ENCODE measurements at places on chromosomes 7 and 10.

- no peak for DNase-seq
Measured at GRCh38 chr7:156017916-156018700, 205.8 kb upstream of the SHH start.

GRCh38 chr10:128926711-128927110, 540.3 kb upstream of the MGMT start:
- DNase-seq, result no peak

DNA sequence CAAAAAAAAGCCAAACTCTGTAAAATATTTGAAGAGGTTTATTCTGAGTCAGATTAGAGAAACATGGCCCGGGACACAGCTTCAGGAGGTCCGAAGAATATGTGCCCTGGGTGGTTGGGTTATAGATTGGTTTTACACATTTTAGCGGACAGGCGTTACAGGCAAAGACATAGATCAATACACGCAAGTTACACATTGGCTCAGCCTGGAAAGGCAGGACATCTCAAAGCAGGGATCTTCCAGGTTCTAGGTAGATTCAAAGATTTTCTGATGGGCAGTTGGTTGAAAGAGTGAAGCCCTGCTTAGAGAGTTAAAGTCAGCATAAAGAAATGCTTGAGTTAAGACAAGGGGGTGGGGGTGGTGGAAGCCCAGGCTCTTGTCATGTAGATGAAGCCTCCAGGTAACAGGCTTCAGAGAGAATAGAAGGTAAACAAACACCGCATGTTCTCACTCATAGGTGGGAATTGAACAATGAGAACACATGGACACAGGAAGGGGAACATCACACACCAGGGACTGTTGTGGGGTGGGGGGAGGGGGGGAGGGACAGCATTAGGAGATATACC, 464.3 kb upstream of the ADARB2 start:
- no peak for DNase-seq

DNA sequence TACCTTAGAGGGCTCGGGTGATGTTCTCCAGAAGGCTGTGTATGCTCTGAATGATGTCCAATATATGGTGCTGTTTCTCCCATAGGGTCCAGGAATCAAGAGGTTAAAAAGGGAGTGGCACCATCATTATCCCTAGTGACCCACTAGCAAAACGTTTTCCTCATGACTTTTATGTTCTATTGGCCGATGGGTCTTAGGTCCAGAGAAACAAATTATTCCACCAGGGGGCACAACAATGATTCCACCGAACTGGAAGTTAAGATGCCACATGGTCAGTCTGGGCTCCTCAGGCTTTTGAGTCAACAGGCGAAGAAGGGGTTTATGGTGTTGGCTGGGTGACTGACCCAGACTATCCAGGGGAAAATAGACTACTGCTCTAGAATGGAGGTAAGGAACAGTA, 256.1 kb downstream of the COBL start:
- DNase-seq, result no peak

DNA sequence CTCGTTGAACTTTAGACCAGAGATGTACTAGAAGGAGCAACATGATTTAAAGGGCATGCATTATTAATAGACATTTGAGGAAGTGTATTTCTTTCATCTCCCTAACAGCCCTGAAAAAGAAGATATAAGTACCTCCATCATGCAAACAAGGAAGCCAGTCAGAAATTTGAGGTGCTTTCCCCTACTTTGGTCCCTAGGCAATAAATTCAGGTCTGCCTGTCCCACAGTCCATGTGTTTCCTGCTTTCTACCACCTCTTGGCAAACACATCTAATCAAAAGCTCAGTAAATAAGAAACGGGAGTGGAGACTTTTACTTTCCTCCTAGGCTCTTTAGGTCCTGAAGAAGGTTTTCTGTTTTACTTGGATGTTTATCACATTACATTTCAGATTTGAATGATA, 5.2 kb upstream of the SEMA3C start:
- DNase-seq, result no peak

DNA sequence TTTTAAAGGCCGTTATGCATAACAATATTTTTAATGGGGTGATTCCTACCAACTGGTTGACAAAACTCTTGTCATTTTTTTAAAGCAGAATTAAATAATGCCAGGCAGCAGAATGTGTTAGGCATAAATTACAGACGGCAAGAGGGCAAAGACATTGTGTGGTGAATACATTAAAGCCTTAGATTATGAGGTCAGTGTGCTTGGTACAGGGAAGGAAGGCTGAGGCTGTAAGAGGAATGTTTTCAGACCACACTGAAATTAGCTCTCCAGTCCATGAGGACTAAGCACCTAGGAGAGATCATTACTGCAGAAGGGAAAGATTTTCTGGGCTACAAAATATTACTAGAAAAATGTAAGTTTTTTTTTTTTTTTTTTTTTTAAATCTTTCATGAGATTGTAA, 312.8 kb upstream of the PRKCQ start:
- no peak for DNase-seq

DNA sequence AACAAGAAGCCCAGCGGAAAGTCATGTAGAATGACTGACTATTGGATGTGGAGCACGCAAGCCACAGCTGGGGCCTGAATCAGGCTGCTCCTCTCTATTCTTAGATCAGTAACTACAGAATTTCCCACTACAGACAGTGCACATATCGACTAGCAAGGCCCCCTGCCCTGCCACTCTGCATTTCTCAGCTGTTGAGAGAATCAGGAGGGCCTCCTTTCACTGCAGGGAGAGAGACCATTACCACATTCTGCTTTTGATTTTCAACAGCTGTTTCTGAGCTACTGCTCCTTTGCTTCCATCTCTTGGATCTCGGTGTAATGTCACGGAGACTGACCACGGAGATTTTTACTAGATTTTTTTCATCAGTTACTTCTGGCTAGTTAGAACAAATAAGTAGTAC, 73.8 kb downstream of the PON1 start:
- no peak for DNase-seq

DNA sequence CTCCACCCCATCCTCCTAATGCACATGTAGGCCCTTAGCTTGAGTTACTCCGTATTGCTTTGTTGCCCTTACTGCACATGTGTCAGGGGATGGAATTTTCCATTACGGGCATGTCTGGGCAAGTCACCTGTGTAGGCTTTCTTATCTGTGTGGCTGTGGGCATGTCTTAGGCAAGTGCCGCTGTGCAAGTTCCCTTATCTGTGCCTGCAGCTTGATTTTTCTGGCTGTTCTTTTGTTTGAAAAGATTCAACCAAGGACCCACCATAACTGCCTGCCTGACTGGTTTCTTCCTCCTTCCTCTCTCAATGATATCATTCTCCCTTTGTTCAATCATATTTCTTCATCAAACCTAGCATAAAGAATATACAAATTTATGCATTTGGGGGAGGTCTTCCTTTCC, 88.5 kb downstream of the AKR1D1 start:
- no peak for DNase-seq

- DNase-seq, result peak; percentile 93
Measured at GRCh38 chr7:140059273-140060242, 3.2 kb downstream of the PARP12 start.

GRCh38 chr10:24305551-24306506, 96.9 kb downstream of the KIAA1217 start:
- no peak for DNase-seq

DNA sequence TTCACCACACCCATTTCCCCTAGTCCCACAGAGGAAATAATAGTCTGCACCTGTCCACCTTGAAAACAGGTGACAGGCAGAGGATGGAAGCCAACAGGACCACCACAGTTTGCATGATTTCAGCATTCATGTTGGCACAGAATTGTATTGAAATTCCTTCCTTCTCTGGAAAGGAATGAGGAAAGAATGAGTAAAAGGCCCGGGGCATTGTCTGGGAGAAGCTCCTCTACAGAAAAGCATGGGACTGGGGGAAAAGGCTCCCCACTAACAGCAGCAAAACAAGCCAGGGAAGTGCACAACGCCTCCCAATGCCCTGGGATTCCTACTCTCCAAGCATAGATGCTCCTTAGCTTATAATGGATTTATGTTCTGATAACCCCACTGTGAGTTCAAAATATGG, 28.5 kb upstream of the TOMM7 start:
- DNase-seq, result no peak

- DNase-seq, result no peak
Measured at GRCh38 chr10:58691528-58691927, 178.9 kb downstream of the BICC1 start.

DNA sequence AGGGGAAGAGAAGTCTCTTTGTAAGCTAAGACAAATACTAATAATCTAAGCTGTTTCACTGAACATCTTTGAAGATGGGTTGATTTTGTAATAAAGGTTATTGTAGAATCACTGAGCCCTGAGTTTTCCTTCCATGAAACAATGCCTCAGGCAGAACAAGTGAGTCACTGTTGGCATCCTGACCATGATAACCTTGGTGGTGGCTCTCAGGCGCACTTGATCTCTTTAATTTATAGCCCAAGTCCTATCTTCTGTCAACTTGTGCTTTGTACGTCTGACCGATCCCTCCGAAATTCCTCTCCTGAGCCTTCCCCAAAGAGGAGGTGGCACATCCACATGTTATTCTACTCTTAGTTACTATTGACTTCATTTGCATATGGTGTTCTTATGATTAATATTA, 812.9 kb downstream of the REEP3 start:
- DNase-seq, result no peak

DNA sequence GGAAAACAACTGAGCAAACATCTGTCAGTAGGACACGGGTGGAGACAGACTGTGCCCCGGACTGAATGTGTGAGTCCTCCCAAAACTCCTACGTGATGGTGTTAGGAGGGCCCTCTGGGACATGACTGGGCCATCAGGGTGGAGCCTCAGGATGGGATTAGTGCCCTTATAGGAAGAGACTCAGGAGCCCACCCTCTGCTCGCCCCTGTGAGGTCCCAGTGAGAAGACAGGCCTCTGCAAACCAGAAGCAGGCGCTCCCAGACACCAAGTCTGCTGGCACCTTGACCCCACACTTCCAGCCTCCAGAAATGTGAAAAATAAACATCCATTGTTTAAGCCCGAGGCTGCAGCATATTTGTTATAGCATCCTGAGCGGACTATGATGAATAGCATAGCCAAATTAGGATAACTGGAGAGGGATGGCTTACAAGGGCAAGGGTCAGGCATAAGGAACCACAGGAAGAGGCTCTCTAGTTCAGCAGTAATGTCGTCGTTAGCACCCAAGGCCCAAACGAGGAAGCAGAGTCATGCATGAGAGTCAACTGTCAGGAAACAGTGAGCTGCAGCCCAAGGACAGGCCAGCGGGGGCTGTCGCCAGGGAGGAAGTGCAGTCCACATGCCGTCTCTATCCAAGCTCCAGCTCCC, 50.6 kb downstream of the PTPRN2 start:
- no peak for DNase-seq

- DNase-seq, result no peak
Measured at GRCh38 chr7:135898226-135898625, 78.9 kb downstream of the MTPN start.

GRCh38 chr10:78869508-78870454, 199.0 kb upstream of the ZMIZ1 start:
- no peak for DNase-seq

- peak; percentile 47 for DNase-seq
Measured at GRCh38 chr7:89623018-89623672, 531.1 kb upstream of the STEAP1 start.

DNA sequence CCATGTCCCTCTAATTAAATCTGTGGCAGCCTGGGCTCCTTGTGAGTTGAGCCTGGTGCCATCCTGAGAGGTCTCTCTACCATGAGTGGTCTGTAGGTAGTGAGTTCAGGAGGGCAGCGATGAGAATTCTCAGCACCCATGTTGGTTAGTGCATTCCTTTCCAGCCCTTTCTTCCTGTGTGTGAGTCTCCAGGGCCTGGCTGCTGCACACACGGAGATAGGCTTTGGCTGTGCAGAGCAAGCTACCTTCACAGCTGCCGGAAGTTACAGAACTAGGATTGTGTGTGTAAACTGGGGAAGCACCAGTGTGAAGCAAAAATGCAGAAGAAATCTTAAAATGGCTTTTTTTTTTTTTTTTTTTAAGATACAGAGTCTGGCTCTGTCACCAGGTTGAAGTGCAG, 358.6 kb downstream of the PAXIP1 start:
- DNase-seq, result no peak

DNA sequence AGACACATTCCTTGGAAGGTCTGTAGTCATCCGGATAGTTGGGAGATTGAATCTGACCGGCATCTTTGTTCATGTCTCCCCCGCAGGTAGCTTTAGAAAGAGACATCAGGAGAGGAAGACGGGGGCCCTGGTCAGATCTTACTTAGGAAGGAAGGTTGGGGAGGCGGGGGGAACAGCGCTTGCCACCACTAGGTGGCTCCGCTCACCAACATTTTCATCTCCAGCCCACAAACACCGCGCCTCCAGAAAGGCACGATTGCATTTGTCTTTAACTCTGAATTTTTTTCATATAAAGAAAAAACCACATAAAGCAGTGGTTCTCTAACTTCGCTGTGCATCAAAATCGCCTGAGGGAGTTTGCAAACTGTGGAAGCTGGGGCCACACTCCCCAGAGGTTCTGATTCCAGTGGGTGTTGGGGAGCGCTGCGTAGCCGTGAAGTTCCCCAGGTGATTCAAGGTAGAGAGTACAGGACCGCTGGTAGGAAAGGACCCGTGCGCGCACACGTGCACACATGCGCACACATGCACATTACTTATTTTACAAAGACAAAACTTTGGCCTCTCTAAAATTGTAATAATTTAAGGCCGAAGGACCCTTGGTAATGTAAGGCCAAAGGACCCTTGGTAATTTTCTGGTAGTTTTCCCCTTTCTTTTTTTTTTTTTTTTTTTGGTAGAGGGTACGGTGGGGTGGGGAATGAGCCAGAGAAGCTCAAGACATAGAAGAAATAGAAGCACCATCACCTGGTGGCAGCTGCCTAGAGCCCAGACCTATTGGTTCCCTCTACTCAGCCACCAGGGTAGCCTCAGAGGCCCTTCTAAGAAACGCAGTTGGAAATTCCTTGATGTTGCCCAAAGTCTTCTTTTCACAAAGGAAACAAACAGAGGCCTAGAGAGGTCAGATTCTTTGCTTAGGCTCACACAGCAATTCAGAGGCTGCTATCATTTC, 37.4 kb upstream of the OPALIN start:
- peak; percentile 74 for DNase-seq

Measured in body of pancreas (tissue), 4 donors.